ENCODE measurements at places on chromosomes 6 and 20. TPM values are rescaled to one million over a fixed set of nuclear protein-coding genes. Genes with fewer than 3 reads are reported as not detected.

DNA sequence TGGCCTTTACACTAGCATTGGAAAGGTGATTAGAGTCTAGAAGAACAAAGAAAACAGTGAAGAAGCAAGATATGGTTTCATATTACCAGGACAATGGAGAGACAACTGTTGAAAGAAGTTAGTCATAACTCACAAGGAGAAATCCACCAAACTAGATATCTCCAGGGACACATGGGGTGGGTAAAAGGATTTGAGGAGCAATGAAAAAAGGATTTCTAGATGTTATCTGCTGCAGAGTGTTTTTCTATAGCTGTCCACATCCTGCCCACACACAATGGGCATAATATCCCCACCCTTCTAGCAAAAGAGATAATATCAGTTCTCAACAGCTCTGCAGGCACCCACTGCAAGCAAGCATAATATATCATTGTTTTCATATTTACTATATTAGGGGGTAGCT, 303.1 kb downstream of the HAO1 start:
- no peaks in the 10 kb centered on the region for H3K4me1 ChIP-seq
- no peaks in the 10 kb centered on the region for H3K36me3 ChIP-seq
- no peaks in the 10 kb centered on the region for H3K27me3 ChIP-seq

GRCh38 chr6:48733581-48733980, 622.6 kb upstream of the PTCHD4 start:
- no peaks in the 10 kb centered on the region for H3K36me3 ChIP-seq
- no peak overlapping the region for H3K27ac ChIP-seq
- no peak overlapping the region for H3K4me3 ChIP-seq

- no peak overlapping the region for H3K4me3 ChIP-seq
- DNase-seq: no peak
- no peak overlapping the region for H3K27ac ChIP-seq
- no peaks in the 10 kb centered on the region for H3K36me3 ChIP-seq
- peaks cover 10% of the 10 kb centered on the region for H3K27me3 ChIP-seq
Observed at GRCh38 chr6:56529594-56530191, 113.0 kb downstream of the DST start.

Gene PI16
- total RNA-seq: 0.86 TPM

Gene FGD2
- 12.4 TPM for total RNA-seq

DNA sequence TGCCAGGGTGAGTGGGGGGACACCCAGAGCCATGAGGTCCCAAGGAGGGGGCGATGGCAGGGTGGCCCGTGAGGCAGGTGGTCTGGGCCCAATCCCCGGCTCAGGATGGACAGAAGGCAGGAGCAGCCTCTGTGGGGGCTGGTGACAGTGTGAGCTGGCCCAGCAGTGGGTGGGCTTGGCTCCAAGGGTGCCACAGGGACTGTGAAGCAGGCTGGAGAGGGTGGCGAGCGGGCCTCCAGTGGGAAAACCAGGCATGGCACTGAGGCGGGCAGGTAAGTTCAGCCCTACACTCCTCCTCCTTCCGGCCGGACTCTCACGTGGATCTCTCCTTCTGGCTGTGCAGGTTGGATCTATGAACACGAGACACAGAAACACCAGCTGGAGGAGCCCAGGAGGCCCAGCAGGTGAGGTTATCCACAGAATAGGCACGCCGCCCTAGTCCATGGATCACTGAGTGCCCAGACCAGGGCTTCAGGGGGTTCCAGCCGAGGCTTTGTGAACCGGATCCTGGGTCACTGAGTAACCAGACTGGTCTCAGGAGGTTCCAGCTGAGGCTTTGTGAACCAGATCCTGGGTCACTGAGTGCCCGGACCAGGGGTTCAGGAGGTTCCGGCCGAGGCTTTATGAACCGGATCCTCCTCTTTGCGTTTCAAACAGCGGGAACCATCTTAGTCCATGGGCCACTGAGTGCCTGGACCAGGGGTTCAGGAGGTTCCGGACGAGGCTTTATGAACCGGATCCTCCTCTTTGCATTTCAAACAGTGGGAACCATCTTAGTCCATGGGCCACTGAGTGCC, 76.4 kb upstream of the BHLHE23 start:
- no peak overlapping the region for H3K4me3 ChIP-seq
- no peaks in the 10 kb centered on the region for H3K36me3 ChIP-seq
- DNase-seq: no peak
- H3K27ac ChIP-seq: no peak overlapping the region
- peaks cover 7% of the 10 kb centered on the region for H3K27me3 ChIP-seq
- H3K4me1 ChIP-seq: no peaks in the 10 kb centered on the region

DNA sequence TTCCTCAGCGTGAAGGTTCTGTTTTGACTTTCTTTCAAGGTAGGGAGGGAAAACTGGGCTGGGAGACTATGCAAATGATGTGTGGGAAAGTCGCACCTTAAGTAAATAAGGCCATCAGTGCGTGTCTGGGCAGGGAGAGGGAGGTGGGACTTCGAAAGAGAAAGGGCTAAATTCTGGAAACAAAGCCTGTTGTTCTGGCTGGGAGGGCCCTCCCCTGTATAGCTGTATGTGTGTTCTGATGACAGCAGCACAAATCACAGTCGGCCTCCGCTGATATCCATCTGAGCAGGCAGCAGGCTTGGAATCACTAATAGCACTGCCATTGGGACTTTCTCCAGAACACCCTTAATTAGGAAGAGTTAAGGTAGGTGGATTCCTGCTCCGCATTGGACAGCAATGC, 19.2 kb downstream of the JAG1 start:
- H3K27ac ChIP-seq: no peak overlapping the region
- H3K4me1 ChIP-seq: peaks cover 15% of the 10 kb centered on the region
- DNase-seq: no peak
- H3K4me3 ChIP-seq: no peak overlapping the region
- H3K36me3 ChIP-seq: no peaks in the 10 kb centered on the region

DNA sequence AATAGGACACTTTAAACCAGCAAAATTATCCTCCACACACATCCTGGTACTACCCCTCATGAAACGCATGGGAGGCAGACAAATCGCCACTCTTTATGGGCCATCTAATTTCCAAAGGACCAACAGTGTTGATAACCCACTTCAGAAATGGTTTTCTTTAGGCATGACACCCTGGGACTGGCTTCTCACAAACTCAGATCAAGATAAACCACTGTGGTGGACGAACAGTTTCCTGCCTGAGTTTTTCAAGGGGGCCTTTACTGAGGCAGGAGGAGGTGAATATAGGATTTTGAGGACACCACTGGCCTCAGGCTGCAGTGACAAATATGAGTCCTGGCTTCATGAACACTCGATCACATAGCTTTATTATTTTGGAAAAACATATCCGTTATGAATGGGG, 26.0 kb downstream of the TRAM2 start:
- DNase-seq: no peak
- H3K4me3 ChIP-seq: no peak overlapping the region
- no peaks in the 10 kb centered on the region for H3K27me3 ChIP-seq
- peaks cover 2% of the 10 kb centered on the region for H3K36me3 ChIP-seq

- no peak for DNase-seq
- H3K4me3 ChIP-seq: no peak overlapping the region
- no peaks in the 10 kb centered on the region for H3K36me3 ChIP-seq
- H3K27me3 ChIP-seq: peaks cover 4% of the 10 kb centered on the region
Observed at GRCh38 chr6:33762713-33763112, 16.0 kb upstream of the IP6K3 start.

GRCh38 chr20:19909725-19910124, 107.4 kb upstream of the NAA20 start:
- no peaks in the 10 kb centered on the region for H3K36me3 ChIP-seq
- DNase-seq: no peak
- no peak overlapping the region for H3K4me3 ChIP-seq
- H3K27me3 ChIP-seq: peaks cover 2% of the 10 kb centered on the region

Gene OPRM1
- total RNA-seq: not detected

Gene OR2B3
- total RNA-seq: not detected

DNA sequence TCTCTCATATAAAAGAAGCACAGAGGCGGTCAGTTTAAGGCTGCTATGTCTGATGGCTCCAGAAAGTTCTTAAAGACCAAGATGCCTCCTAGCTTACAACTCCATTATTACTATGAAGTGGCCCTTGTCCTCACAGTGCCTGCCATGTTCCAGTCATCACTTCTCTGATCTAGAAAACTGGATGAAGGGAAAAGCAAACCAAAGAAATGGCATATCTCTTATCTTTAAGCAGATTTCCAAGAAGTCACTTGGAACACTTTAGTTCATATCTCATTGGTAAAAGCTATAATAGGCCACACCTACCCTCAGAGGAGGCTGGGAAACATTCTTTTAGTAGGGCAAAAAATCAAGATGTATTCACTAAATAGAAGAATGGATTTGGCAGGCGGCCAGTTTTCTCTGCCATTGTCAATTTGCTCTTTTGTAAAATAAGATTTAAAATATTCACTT, 289.6 kb downstream of the TBC1D7 start:
- H3K4me3 ChIP-seq: no peak overlapping the region
- H3K4me1 ChIP-seq: peaks cover 2% of the 10 kb centered on the region
- H3K27ac ChIP-seq: no peak overlapping the region
- H3K36me3 ChIP-seq: no peaks in the 10 kb centered on the region
- peaks cover 10% of the 10 kb centered on the region for H3K27me3 ChIP-seq

Gene MEI4
- total RNA-seq: not detected

GRCh38 chr6:156828280-156828703, 51.1 kb downstream of the ARID1B start:
- no peak overlapping the region for H3K27ac ChIP-seq
- peaks cover 27% of the 10 kb centered on the region for H3K4me1 ChIP-seq
- H3K36me3 ChIP-seq: peaks cover 22% of the 10 kb centered on the region
- no peaks in the 10 kb centered on the region for H3K27me3 ChIP-seq

Gene MRAP2
- total RNA-seq: not detected

Gene TRIM27
- total RNA-seq: 67.1 TPM

GRCh38 chr6:135393289-135393688, 104.3 kb downstream of the AHI1 start:
- DNase-seq: no peak
- H3K27ac ChIP-seq: no peak overlapping the region
- H3K36me3 ChIP-seq: peaks cover 1% of the 10 kb centered on the region
- no peaks in the 10 kb centered on the region for H3K27me3 ChIP-seq
- no peak overlapping the region for H3K4me3 ChIP-seq
- no peaks in the 10 kb centered on the region for H3K4me1 ChIP-seq

Gene ABHD16B
- not detected for total RNA-seq

Gene PPIL4
- total RNA-seq: 24.2 TPM

Gene GINS1
- 23.7 TPM for total RNA-seq

- H3K4me3 ChIP-seq: no peak overlapping the region
- no peak overlapping the region for H3K27ac ChIP-seq
- H3K36me3 ChIP-seq: no peaks in the 10 kb centered on the region
Observed at GRCh38 chr6:156544046-156544445, 233.1 kb upstream of the ARID1B start.

GRCh38 chr20:3082955-3083952, 1.3 kb downstream of the AVP start:
- no peak for DNase-seq
- peaks cover 56% of the 10 kb centered on the region for H3K27me3 ChIP-seq
- H3K27ac ChIP-seq: no peak overlapping the region
- H3K4me1 ChIP-seq: peaks cover 5% of the 10 kb centered on the region
- no peaks in the 10 kb centered on the region for H3K36me3 ChIP-seq

Gene DYNLT2
- 2.9 TPM for total RNA-seq

Gene XKR7
- not detected for total RNA-seq

GRCh38 chr20:19047040-19047950, 165.1 kb upstream of the SLC24A3 start:
- peaks cover 5% of the 10 kb centered on the region for H3K4me1 ChIP-seq
- DNase-seq: no peak
- no peaks in the 10 kb centered on the region for H3K36me3 ChIP-seq
- no peaks in the 10 kb centered on the region for H3K27me3 ChIP-seq

- H3K4me3 ChIP-seq: no peak overlapping the region
- DNase-seq: no peak
- peaks cover 2% of the 10 kb centered on the region for H3K36me3 ChIP-seq
- no peaks in the 10 kb centered on the region for H3K4me1 ChIP-seq
Observed at GRCh38 chr20:3350422-3350821, 57.0 kb downstream of the DNAAF9 start.

- H3K36me3 ChIP-seq: peaks cover 6% of the 10 kb centered on the region
- no peak for DNase-seq
- no peak overlapping the region for H3K27ac ChIP-seq
Observed at GRCh38 chr6:11460837-11461661, 76.5 kb upstream of the TMEM170B start.

DNA sequence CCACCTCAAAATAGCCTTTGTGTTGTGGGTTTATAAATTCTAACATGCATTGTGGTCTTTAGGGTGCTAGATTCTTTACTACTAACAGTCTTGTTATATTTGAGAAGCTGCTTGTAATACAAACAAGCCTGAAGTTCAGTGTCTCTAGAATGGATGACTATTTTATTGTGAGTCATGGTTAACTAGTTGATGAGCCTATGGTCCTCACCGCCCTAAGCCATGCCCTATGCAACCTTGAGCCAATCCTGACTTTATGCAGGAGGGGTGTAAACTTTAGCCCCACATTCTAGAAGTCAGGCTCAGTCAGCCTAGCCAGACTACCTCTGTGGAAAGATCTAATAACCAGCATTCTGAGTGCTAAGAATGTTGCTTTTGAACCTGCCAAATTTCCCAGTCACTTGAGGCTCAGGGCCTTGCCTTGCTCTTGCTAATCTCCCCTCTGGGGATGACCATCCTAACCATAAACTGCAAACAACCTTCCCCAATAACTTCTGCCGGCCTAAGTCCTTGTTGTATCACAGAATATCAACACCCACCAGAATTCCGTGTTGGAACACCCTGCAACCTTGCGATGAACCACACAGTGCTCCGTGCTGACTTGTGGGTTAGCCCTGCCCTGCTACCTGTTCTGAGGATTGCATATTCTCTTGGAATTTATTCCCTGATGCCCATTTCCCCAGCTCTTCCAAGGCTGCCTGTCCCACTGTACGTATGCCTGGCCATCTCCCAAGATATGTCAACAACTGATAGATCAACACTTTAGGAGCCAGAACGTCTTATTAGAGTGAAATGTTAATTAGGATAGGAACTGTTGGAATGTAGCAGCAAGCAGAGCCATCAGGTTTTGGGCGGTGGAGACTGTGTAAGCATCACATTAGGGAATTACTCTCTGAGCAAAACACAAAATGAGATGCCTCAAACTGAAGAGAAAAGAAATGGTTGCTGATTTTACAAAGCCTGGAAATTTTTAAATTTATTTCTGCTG, 71.7 kb upstream of the CEP85L start:
- H3K4me3 ChIP-seq: no peak overlapping the region
- DNase-seq: no peak
- peak overlapping the region; percentile 7 for H3K27ac ChIP-seq
- no peaks in the 10 kb centered on the region for H3K27me3 ChIP-seq
- peaks cover 49% of the 10 kb centered on the region for H3K4me1 ChIP-seq

- H3K27ac ChIP-seq: no peak overlapping the region
- peaks cover 19% of the 10 kb centered on the region for H3K27me3 ChIP-seq
- H3K4me1 ChIP-seq: peaks cover 8% of the 10 kb centered on the region
- no peaks in the 10 kb centered on the region for H3K36me3 ChIP-seq
- peak; percentile 6 for DNase-seq
Observed at GRCh38 chr6:43980004-43980795, 147.1 kb downstream of the MRPL14 start.

Gene PTPRT
- not detected for total RNA-seq

- DNase-seq: no peak
- H3K4me3 ChIP-seq: no peak overlapping the region
- no peaks in the 10 kb centered on the region for H3K4me1 ChIP-seq
- no peak overlapping the region for H3K27ac ChIP-seq
Observed at GRCh38 chr20:2281563-2281962, 14.2 kb upstream of the TGM3 start.

Gene CNR1
- total RNA-seq: not detected

- peaks cover 23% of the 10 kb centered on the region for H3K27me3 ChIP-seq
- no peaks in the 10 kb centered on the region for H3K4me1 ChIP-seq
- H3K4me3 ChIP-seq: no peak overlapping the region
- no peak for DNase-seq
- H3K27ac ChIP-seq: no peak overlapping the region
Observed at GRCh38 chr6:166389119-166389518, 6.4 kb upstream of the MPC1 start.

Measured in activated naive CD8-positive, alpha-beta T cell treated with anti-CD3 and anti-CD28 coated beads, Interleukin-2, amount 10 ng/mL, durations not matched to agents 7 days and 5 days (primary cell).